CMK (cell line): ENCODE measurements at places on chromosomes 11 and 22.

- peak; percentile 52 for DNase-seq
These were observed 617 bp downstream of the CSKMT start for GRCh38 chr11:62665599-62666258.

- no peak for DNase-seq
These were observed 77.4 kb downstream of the CECR2 start for GRCh38 chr22:17446698-17447097.

GRCh38 chr11:8202516-8203413 is 33.9 kb upstream of the RIC3 start:
- DNase-seq, result no peak

GRCh38 chr11:12518606-12519385 is 141.4 kb downstream of the PARVA start:
- no peak for DNase-seq

DNA sequence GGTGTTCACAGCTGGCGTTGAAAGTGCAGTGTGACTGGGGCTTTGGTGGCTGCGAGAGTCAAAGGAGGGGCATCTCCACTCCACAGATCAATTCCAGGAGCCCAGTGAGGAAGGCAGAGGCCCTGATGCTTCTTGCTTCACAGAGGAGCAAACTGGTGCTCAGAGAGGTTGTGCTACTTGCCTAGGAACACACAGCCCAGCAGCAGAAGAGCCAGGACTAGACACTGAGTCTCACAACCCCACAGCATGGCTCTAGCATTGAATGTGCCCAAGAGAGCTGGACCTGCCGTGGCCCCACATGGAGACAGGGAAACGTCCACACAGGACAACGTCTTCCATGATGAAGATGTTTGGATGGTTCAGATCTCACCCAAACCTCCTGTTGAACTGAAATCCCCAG is 33.3 kb downstream of the LINC01488 start:
- DNase-seq, result no peak

GRCh38 chr11:102577182-102577581 is 46.6 kb upstream of the MMP7 start:
- DNase-seq, result no peak

- DNase-seq, result no peak
These were observed 15.5 kb downstream of the EFCAB6 start for GRCh38 chr22:43796567-43796966.

GRCh38 chr11:74460481-74461154 is 6.7 kb downstream of the KCNE3 start:
- peak; percentile 77 for DNase-seq

GRCh38 chr22:22388494-22388893 is 120.0 kb downstream of the ZNF280B start:
- DNase-seq, result no peak

DNA sequence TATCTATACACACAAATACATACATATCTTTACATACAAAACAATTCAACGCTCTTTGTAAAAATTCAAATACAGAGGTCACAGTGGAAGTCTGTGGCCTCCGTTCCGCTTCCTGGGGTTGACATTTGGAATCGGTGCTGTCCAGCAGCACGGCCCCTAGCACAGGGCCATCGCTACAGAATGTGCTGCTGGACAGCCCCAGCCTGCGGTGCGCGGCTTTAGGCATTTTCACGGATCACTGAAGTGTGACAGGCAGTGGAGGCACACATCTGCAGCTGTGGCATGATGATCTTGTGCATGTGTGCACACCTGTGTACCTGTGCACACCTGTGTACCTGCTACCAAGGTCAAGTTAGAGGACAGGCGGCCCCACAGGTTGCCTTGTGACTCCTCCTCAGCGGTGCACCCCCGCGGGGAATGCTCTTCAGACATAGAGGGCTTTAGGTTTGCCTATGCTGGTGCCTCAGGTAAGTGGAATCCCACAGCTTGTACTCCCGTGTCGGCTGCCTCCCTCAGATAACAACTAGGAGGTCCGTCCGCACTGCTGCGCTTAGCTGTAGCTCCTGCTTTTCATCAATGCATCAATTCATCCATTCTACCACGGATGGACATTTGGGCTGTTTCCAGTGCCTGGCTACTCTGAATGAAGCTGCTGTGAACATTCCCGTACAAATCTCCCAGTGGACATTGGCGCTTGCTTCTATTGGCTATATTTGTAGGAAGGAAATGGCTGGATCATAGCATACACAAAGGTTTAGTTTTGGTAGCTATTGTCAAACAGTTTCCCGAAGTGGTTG is 29.9 kb downstream of the GAL start:
- DNase-seq, result no peak

- DNase-seq, result no peak
These were observed 77.0 kb downstream of the MAML2 start for GRCh38 chr11:96265972-96266371.

- no peak for DNase-seq
These were observed 21.8 kb upstream of the IL17REL start for GRCh38 chr22:50034126-50035081.

DNA sequence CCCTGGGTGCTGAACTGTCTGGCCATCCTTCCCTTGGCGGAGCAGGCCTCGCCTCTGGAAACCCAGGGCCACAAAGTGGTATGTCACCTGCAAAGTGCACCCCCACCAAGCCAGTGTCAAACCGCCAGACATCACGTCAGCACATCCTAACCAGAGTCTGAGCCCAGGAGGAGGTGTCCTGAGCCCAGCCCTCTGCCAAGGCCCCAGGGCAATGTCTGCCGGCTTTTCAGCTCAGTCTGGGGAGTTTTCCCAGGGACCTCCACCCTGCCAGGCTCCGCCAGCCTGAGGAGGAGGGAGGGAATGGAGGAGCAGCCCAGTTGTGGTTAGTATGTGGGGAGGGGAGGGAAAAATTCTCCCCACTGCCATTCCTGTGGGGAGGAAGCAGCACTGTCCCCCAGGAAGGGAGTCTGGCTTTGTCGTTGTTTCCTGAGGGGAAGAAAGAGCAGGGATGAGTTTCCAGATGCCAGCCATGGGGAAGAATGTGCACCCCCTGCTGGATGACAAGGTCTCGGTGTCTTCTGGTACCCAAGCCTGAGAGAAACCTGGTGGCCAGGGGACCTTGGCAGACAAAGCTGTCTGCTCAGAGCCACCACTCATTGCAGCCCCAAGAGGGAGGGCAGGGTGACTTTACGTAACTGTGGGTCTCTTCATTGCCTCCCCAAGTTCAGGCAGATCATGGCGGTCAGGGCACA is 81.4 kb upstream of the CD82 start:
- no peak for DNase-seq

- no peak for DNase-seq
These were observed 585 bp downstream of the THYN1 start for GRCh38 chr11:134252346-134253187.

DNA sequence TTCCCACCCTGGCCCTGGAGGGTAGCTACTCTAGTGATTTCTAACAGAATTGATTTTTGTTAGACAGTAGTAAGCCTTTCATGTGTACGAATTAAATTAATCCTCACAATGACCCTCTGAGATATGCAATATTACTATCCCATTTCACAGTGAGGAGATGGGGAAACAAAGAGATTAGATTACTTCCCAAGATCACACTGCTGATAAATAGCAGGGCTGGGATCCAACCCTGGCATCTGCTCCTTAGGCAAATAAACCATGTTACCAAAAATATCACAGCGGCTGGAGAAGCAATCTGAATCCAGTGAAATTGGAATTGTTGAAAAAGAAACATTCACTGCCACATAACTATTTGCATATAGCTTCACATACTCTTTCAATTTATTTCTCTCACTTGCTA is 12.8 kb upstream of the CAVIN3 start:
- no peak for DNase-seq

GRCh38 chr22:16954060-16954403 is 54.0 kb downstream of the GAB4 start:
- no peak for DNase-seq

- no peak for DNase-seq
These were observed 67.2 kb downstream of the CCDC83 start for GRCh38 chr11:85922367-85922766.

DNA sequence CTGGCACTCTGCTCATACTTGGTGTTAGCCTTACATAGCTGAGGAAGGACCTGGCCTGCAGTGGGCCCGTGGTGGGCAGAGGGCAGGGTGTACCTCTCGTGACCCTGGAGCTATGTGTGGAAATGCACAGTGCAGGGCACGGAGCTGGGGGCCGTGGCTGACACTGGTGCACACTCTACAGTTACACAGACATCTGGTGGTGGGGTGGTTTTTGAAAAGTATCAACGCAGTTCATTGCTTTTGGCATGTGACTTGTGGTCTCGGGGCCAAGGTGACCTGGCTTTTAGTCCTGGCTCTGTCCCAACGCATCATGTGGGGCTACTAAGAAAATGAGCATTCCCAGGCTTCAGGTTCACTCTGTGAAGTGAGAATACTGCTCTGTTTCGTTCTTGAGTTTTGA is 553.6 kb downstream of the NTM start:
- DNase-seq, result no peak

DNA sequence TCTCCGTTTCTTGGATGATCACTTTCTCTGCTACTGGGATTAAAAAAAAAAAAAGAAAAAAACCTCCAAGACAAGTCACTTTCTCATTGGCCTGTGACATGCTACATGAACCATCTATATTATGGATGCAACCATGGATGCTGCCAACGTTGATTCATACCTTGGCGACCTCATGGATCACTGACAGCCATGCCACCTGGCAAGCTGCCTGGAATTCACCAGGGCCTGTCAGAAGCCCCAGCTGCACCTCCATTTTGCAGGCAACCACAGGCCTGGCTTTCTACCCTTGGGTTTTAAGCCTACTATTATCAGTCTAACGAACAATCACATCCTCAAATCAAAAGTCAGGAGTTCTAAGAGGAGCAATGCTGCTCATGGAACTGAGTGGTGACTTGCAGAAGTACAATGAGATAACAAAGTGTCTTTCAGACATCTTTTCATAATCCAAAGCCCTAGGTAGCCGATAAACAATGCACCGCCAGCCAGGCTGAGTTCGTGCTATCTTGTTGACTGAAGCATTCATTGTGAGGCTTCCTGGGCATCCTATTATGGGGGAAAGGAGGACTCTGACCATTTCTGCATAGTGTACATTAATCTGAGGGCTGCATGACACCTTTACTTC is 48.0 kb upstream of the CADM1 start:
- DNase-seq, result no peak

DNA sequence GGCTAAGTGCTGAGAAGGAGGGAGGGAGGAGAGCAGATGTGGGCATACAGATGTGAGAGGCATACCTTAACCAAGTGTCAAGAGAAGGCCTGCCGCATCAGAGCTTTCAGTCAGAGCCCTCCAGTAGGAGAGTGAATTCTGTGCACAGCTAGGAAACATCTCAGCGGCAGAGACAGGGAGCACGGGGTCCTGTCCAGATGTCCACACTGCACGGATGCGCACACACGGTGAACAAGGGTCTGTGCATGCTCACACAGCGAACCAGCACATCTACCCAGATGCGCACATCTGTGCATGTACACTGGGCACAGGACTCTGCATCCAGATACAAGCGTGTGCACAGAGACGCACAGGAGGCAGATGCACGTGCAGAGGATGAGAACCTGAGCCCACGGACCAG is 778.0 kb downstream of the BRD1 start:
- DNase-seq, result no peak

- no peak for DNase-seq
These were observed 12.2 kb downstream of the FAT3 start for GRCh38 chr11:92236856-92237255.

- peak; percentile 66 for DNase-seq
These were observed 32.4 kb upstream of the ETS1 start for GRCh38 chr11:128619540-128620308.

DNA sequence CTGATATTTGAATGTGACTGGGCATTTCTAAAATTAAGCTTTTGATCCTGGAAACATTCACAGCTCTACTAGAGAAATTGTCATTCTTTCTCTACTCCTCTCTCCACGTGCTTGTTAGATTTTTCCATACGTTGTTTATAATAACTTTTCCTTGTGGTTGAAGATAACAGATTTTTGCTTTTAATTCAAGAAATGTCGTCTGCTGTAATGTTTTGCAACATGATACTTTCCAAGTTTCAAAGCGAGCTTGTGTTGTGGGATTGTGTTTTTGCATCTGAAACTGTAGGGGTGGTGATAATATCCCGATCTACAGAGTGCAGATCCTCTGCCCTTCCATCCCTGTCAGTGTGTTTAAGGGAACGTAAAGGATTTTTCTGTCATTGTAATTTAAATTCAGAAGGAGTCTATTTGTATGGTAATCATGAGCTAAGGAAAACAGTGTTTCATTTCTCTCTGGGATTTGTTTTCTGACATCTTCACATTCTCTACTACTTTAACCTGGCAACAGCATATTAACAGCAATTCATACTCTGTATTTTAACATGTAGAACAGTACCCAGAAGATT is 321.4 kb downstream of the FAT3 start:
- DNase-seq, result no peak

DNA sequence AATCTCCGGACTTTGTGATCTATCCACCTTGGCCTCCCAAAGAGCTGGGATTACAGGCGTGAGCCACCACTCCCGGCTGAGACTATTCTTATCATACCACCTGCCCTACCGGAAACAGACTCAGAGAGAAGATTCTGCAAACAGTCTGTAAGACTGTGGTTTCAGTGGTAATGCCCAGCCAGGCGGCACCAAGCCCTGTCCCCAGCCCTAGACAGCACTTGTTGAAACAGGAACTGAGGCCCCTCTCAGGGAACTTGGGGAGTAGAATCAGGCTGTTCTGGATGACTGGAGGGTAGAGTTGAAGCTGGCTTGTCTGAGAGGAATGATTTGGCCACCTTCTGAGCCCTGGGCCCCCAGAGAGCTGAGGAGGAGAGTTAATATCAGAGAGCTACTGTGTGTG is 1.3 kb upstream of the INSC start:
- peak; percentile 63 for DNase-seq

- DNase-seq, result no peak
These were observed 160.0 kb downstream of the NTM start for GRCh38 chr11:131530407-131530806.

DNA sequence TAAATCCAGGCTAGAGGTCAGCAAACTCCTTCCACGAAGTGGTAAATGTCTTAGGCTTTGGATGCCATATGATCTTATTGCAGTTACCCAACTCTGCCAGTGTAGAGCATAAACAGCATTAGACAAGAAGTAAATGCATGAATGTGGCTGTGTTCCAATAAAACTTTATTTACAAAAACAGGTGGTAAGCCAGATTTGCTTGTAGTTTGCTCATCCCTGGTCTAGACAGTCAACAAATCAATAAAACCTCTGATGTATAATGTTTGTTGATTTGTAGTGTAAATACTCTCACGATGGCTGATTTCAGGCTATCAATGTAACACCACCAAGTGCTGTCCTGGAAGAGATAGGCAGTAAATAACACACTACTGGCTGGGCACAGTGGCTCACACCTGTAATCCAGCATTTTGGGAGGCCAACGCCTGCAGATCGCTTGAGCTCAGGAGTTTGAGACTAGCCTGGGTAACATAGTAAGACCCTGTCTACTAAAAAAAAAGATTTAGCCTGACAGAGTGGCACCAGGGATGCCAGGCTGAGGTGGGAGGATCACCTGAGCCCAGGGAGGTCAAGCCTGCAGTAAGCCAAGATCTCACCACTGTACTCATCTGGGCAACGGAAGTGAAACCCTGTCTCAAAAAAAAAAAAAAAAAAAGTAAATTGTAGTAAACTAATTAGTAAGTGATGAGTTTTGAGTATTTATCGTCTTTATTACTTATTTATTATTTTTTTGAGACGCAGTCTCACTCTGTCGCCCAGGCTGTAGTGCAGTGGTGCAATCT is 6.9 kb upstream of the CATSPER1 start:
- DNase-seq, result no peak

GRCh38 chr22:37060801-37061610 is 9.5 kb downstream of the KCTD17 start:
- no peak for DNase-seq

GRCh38 chr22:40334899-40335298 is 11.4 kb upstream of the ADSL start:
- DNase-seq, result no peak

- no peak for DNase-seq
These were observed 18.7 kb downstream of the TRIM44 start for GRCh38 chr11:35681163-35681767.

GRCh38 chr22:48860557-48860956 is 967.1 kb downstream of the BRD1 start:
- no peak for DNase-seq
